ENCODE measurements at places on chromosomes 5 and 9. TPM values are rescaled to one million over a fixed set of nuclear protein-coding genes. Genes with fewer than 3 reads are reported as not detected.
A peak's percentile ranks its signal among the peaks of the same experiment; 100 is the strongest.

DNA sequence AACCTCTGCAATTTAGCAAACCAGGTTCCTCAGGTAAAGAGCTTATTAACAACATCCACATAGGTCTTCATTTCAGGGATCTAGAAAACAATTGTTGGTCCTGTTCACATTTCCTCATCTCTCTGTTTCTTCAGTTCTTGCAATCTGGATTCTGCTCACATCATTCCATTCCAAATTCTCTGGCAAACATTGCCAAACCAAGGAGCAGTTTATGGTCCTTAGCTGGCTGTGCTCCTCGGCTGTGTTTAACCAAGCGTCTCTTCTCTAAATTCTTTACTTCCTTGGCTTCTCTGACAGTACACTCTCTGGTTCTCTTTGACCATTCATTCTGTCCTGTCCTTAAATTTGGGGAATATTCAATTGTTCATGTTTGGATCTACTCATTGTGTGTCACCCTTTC lies 65.8 kb upstream of the RANBP3L start:
- DNase-seq, result no peak

DNA sequence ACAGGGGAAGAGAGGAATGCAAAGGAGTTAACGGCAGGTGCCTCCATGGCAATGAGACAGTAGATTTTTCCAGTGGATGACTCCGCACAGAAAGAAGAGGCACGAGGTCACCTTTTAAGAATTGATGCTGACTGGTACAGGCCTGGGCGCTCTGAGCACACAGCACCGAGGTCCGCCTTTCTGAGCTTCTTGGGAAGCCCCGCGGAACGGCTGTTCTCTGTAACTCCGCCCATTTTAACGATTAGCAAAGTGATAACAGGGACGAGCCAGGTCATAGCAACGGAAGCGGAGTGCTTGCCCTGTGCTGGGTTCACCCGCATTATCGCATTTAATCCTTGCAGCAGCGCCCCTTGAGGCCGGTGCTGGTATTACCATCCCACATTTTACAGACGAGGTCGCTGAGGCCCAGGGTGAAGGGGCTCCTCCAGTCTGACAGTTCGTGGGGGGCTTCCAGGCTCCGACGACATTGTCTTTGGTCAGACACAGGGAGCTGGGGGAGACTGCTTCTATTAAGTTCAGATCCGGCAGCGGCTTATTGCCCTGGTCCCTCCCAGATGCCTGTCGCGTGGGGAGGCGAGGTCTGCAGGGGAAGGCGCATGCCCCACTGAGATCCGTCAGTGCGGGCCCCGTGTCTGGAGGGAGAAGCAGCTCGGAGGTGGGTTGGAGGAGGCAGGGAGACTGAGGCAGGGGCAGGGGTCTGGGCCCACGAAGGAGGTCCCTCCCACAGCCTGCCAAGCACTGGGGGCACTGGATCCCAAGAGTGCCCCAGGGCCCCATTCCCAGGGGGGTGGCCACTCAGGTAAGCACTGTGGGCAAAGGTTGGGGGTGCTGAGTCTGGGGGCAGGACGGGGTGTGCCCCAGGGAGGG lies 22.3 kb upstream of the HMCN2 start:
- DNase-seq, result peak; percentile 82

Gene PFN3
- not detected for total RNA-seq

- no peak for DNase-seq
Observed at GRCh38 chr9:91433180-91433579, 9.5 kb upstream of the NFIL3 start.

Gene MSMP
- total RNA-seq, result not detected

Gene FCN2
- total RNA-seq, result not detected

GRCh38 chr5:171595801-171596231 lies 176.4 kb downstream of the FGF18 start:
- no peak for DNase-seq

GRCh38 chr9:95852059-95853032 lies 23.1 kb upstream of the ERCC6L2 start:
- no peak for DNase-seq

GRCh38 chr5:3214396-3214795 lies 381.2 kb upstream of the IRX1 start:
- DNase-seq, result no peak

Gene GABRG2
- total RNA-seq, result 0.14 TPM

Gene AK8
- total RNA-seq, result not detected

Gene PCDHAC2
- 1.4 TPM for total RNA-seq

DNA sequence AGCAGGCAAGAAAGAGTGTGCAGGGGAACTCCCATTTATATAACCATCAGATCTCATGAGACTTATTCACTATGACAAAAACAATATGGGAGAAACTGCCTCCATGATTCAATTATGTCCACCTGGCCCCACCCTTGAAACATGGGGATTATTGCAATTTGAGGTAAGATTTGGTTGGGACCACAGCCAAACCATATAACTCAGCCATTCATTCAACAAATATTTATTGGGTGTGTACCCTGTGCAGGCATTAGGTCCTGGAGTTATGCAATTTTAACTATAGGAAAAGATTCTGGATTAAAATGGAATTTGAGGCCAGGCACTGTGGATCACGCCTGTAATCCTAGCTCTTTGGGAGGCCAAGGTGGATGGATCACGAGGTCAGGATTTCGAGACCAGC lies 124.2 kb upstream of the GAS1 start:
- no peak for DNase-seq

GRCh38 chr9:92422611-92423338 lies 1.5 kb downstream of the OMD start:
- no peak for DNase-seq

GRCh38 chr5:133362438-133362837 lies 249.9 kb downstream of the FSTL4 start:
- DNase-seq, result no peak
